ENCODE measurements at places on chromosomes 12 and 14.

GRCh38 chr12:779745-780734 is 27.7 kb downstream of the WNK1 start:
- H3K36me3 ChIP-seq, result no peaks in the 10 kb centered on the region
- DNase-seq, result no peak
- H3K27me3 ChIP-seq, result no peaks in the 10 kb centered on the region

DNA sequence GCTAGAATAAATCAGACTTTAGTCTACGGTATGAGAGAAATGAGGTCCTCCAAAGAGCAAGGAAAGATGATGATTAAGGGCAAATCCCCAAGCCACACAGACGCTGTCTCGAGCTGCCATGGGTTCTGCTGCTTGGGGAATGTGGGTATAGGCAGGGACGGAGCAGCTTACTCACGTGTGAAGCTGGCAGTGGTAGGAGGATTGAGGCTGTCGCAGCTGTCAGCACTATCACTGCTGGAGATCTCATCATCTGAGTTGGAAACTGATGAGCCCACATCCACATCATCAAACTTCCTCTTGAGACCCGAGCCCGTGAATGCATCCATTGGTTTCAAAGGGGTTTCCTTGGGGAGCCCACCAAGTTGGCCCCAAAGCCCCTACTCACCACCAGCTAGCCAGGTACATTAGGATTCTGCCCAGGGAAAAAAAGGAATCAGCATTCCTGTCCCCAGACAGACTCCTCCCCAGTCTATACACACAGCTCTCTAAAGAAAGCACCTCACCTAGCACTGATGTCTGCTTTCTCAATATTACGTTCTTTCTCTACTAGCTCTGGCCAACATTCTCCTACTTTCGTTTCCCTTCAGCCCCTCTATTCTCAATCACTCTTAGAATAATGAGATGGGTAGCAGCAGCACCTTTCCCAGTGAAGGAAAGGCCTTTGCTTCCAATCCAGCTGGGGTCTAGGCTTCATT is 7.0 kb downstream of the CSRNP2 start:
- H3K27ac ChIP-seq, result no peak overlapping the region
- no peak for DNase-seq
- peaks cover 29% of the 10 kb centered on the region for H3K36me3 ChIP-seq
- H3K4me1 ChIP-seq, result peaks cover 4% of the 10 kb centered on the region

GRCh38 chr12:95412482-95413311 is 61.3 kb upstream of the METAP2 start:
- H3K4me1 ChIP-seq, result no peaks in the 10 kb centered on the region
- H3K4me3 ChIP-seq, result no peak overlapping the region
- no peak overlapping the region for H3K27ac ChIP-seq

DNA sequence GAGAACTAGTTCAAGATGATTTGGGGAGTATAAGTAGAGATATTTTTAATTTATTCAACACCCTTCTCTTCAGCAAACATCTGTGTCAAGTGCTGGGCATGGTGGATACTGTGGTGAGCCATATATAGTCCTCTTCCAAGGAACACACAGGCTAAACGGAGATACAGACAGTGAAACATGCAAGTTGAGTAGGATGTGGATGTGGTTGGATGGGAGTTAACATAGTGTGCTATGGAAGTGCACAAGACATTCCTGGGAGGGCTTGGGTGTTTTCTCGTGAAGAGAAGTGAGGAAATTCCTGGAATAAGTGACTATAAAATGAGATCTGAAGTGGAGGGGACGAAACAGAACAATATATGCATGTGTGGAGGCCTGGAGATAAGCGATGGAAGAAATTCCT is 181.1 kb upstream of the NPAS3 start:
- no peak for DNase-seq
- no peaks in the 10 kb centered on the region for H3K4me1 ChIP-seq
- no peaks in the 10 kb centered on the region for H3K36me3 ChIP-seq
- no peaks in the 10 kb centered on the region for H3K27me3 ChIP-seq
- H3K4me3 ChIP-seq, result no peak overlapping the region
- H3K27ac ChIP-seq, result no peak overlapping the region

DNA sequence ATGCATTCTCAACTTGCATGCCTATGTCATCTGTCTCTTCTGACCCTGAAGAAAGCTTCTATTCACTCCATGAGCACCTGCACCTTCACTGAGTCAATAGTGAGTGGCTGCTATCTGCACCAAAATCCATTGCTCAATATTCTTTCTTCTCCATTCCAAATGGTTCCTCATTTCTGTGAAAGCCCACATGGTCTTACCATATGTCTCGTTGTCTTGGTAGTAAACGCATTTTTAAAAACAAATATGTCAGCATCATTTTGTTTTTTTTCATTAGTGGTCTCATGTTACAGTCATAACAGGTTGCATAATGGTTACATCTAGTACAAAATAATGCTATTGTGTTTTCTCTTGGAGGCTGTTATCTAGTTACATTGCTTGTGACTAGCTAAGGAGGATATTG is 106.9 kb upstream of the CPM start:
- no peak overlapping the region for H3K4me3 ChIP-seq
- peaks cover 5% of the 10 kb centered on the region for H3K27me3 ChIP-seq
- no peaks in the 10 kb centered on the region for H3K36me3 ChIP-seq

- H3K27me3 ChIP-seq, result no peaks in the 10 kb centered on the region
- no peak for DNase-seq
- no peak overlapping the region for H3K27ac ChIP-seq
Observed at GRCh38 chr14:89779707-89780106, 174.8 kb downstream of the EFCAB11 start.

DNA sequence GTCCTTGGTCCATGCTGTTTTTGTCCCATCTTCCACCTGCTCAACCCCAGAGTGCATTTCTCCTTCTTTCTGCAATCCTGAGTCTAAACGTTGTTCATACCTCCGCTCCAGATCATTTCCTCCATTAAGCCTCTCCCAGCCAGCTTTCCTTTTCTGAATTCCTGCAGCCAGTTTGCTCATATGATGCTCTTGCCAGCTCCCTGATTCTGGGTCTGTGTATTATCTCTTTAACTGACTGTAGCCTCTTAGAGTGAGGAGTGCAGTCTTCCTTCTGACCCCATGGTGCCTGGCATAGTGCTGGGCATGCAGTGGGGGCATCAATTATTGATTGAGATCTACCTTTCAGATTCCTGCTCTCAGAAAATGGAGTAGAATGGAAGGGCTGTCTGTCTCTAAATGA is 11.5 kb upstream of the TBPL2 start:
- DNase-seq, result no peak
- no peak overlapping the region for H3K27ac ChIP-seq
- no peaks in the 10 kb centered on the region for H3K36me3 ChIP-seq
- H3K4me3 ChIP-seq, result no peak overlapping the region
- no peaks in the 10 kb centered on the region for H3K4me1 ChIP-seq

DNA sequence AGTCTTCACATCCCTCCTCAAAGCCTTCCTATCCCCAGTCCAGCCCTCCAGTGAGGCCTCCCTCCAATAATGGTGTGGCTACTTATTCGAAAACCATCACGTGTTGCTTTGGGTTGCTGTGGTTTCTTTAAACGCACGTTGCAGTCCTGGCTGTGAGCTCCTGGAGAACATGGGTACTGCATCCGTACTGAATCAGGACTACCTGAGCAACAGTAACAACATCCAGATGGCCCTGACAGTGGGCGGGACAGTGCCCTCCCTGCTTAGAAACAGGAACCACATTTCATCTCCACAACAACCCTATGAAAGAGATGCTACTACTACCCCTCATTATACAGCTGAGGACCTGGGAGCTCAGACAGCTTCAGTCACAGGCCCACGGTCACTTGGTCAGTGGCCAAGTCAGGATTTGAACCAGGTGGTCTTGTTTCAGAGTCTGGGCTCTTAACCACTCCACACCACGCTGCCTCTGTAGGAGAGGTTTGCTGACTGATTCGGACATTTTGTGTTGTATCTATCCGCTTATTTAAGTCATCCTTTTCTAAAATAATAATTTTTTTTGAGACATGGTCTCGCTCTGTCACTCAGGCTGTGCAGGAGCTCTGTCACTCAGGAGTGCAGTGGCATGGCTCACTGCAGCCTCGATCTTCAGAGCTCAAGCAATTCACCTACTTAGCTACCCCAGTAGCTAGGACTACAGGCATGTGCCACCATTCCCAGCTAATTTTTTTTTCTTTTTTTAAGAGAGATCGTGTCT is 104.8 kb downstream of the DPF3 start:
- H3K4me1 ChIP-seq, result peaks cover 7% of the 10 kb centered on the region
- no peak for DNase-seq
- peaks cover 1% of the 10 kb centered on the region for H3K27me3 ChIP-seq
- no peak overlapping the region for H3K4me3 ChIP-seq
- H3K27ac ChIP-seq, result no peak overlapping the region
- H3K36me3 ChIP-seq, result no peaks in the 10 kb centered on the region

GRCh38 chr12:66163289-66163688 is 6.5 kb downstream of the TMBIM4 start:
- no peak for DNase-seq
- H3K27ac ChIP-seq, result peak overlapping the region; percentile 25
- H3K27me3 ChIP-seq, result no peaks in the 10 kb centered on the region
- peaks cover 78% of the 10 kb centered on the region for H3K4me1 ChIP-seq
- peaks cover 21% of the 10 kb centered on the region for H3K36me3 ChIP-seq

GRCh38 chr14:44981198-44981597 is 19.2 kb downstream of the TOGARAM1 start:
- peaks cover 15% of the 10 kb centered on the region for H3K4me1 ChIP-seq
- H3K36me3 ChIP-seq, result peaks cover 1% of the 10 kb centered on the region

DNA sequence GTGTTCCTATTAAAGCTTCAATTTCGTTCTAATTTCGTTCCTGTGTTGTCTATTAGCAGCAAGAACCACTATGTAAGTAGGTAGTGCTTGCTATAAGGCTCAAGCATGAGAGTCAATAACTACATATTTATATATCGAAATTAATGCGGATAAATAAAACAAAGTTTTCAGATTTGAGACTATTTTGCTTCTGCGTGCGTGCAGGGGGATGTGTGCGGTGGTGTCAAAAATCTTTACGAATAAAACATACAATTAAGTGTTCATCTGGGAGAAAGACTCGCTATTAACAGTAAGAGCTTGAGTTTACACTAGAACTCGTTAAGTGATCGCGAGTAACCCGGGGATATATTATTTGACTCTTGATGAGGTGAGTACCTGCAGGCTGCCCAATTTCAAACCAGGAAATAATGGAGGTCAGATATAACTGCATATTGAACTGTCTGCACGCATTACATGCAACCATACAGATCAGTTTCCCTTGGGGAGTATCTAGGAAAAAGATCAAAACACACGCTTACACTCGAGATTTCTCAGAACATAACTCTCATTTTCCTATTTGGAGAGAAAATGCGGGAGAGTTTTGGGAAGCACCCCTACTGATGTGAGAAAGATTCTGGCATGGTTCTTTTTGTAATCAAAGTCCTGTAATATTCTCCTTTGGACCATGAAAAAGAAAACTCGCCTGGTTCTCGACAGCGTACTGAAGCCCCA is 813 bp downstream of the TWF1 start:
- H3K4me1 ChIP-seq, result peaks cover 34% of the 10 kb centered on the region
- peak overlapping the region; percentile 100 for H3K4me3 ChIP-seq
- H3K27me3 ChIP-seq, result peaks cover 2% of the 10 kb centered on the region

DNA sequence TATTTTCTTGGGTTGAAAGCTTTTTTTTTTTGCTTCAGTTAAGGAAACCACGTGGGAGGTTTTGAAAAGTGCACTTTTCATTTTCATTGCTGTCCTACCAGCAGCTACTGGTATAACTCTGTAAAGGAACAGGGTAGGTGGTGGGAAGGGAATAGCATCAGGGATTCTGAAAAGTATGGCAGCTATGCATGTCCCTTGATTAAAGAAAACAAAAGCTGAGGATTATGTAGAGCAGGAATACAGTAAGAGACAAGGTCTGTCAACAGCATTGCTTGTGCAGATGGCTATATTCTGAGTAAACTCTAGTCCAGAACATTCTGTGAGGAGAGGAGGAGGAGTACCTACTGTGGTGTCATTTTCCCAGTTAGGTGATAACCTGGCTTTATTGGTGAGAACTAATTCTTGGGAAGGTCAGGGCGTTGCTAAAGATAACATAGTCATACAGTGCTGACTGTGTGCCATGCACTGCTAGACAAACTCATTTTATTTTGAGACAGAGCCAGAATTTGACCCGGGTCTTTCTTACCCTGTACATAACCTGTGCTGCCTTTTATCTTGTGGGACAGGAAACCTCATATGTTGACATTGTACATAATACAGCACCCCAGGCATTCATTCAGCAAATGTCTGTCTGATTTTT is 80.3 kb upstream of the TRAF3 start:
- H3K4me3 ChIP-seq, result no peak overlapping the region
- H3K4me1 ChIP-seq, result peaks cover 22% of the 10 kb centered on the region
- H3K27me3 ChIP-seq, result no peaks in the 10 kb centered on the region
- H3K27ac ChIP-seq, result no peak overlapping the region

GRCh38 chr12:8987163-8987562 is 2.2 kb upstream of the KLRG1 start:
- DNase-seq, result no peak
- H3K36me3 ChIP-seq, result no peaks in the 10 kb centered on the region
- H3K4me3 ChIP-seq, result peak overlapping the region; percentile 85
- H3K27me3 ChIP-seq, result no peaks in the 10 kb centered on the region
- H3K27ac ChIP-seq, result peak overlapping the region; percentile 92

- peaks cover 3% of the 10 kb centered on the region for H3K36me3 ChIP-seq
- H3K27ac ChIP-seq, result peak overlapping the region; percentile 97
- DNase-seq, result no peak
Observed at GRCh38 chr14:101839236-101839635, 77.7 kb downstream of the PPP2R5C start.

GRCh38 chr12:56158029-56158925 is at the start of gene MYL6:
MYL6 (plus strand) TSS chr12:56158359; CDS start chr12:56158402, 43 bp downstream.
- H3K27ac ChIP-seq, result peak within 1 kb of the TSS; percentile 97
- peaks cover 54% of the 10 kb centered on the region for H3K4me1 ChIP-seq
- DNase-seq, result peak; percentile 86
- peaks cover 20% of the 10 kb centered on the region for H3K36me3 ChIP-seq
- H3K27me3 ChIP-seq, result peaks cover 5% of the 10 kb centered on the region
- peak within 1 kb of the TSS; percentile 98 for H3K4me3 ChIP-seq

- H3K4me1 ChIP-seq, result no peaks in the 10 kb centered on the region
- no peak overlapping the region for H3K4me3 ChIP-seq
Observed at GRCh38 chr12:50243507-50243906, 39.8 kb downstream of the LIMA1 start.

DNA sequence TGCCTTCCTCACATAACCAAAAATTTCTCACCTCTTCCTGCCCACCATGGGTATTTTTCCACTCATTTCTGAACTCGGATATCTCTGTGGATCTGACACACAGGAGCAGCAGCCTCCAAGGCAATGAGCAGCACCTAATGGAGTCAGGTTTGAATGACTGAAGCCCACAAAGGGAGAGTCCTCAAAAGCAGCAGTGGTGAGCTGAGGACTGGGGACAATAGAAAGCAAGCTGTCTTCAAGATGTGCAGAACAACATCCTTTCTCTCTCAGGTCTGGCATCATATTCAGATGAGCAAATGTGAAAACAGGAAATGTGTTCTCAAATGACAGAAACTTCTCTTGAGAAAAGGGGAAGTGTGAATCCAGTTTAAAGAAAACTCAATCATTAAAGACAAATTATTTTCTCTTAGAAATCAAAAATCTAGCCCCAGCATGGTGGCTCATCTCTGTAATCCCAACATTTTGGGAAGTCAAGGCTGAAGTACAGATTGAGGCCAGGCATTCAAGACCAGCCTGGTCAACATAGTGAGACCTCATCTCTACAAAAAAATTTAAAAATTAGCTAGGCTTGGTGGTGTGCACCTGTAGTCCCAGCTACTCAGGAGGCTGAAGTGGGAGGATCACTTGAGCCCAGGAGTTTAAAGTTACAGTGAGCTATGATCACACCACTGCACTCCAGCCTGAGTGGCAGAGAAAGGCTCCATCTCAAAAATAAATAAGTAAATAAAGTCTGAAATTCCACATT is 54.2 kb downstream of the C12orf42 start:
- H3K27me3 ChIP-seq, result no peaks in the 10 kb centered on the region
- H3K4me3 ChIP-seq, result peak overlapping the region; percentile 97
- H3K4me1 ChIP-seq, result peaks cover 19% of the 10 kb centered on the region
- peak overlapping the region; percentile 92 for H3K27ac ChIP-seq
- H3K36me3 ChIP-seq, result no peaks in the 10 kb centered on the region
- DNase-seq, result peak; percentile 34

- no peak overlapping the region for H3K27ac ChIP-seq
- H3K27me3 ChIP-seq, result peaks cover 3% of the 10 kb centered on the region
- no peaks in the 10 kb centered on the region for H3K4me1 ChIP-seq
- H3K36me3 ChIP-seq, result no peaks in the 10 kb centered on the region
Observed at GRCh38 chr12:115716551-115716950, 560.9 kb downstream of the MED13L start.
